ENCODE measurements at places on chromosomes 16 and 17.

DNA sequence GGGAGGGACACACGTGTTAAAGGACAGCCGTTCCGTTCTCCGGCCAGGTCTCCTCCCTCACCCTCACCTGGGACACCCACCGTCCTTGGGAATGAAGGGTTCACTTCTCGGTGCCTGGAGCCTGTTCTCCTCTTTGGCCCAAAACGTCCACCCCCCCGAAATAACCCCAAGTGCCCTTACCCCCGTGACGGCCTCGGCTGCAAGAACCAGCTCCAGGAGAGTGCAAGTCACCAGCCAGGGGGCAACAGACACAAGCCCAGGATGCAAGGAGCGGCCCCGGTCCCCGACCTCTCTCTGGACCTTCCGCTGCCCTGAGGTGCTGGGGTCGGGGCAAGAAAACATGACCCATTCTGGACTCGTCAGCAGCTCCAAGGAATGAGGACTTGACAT, 20.0 kb upstream of the UBE2I start:
- DNase-seq: no peak

DNA sequence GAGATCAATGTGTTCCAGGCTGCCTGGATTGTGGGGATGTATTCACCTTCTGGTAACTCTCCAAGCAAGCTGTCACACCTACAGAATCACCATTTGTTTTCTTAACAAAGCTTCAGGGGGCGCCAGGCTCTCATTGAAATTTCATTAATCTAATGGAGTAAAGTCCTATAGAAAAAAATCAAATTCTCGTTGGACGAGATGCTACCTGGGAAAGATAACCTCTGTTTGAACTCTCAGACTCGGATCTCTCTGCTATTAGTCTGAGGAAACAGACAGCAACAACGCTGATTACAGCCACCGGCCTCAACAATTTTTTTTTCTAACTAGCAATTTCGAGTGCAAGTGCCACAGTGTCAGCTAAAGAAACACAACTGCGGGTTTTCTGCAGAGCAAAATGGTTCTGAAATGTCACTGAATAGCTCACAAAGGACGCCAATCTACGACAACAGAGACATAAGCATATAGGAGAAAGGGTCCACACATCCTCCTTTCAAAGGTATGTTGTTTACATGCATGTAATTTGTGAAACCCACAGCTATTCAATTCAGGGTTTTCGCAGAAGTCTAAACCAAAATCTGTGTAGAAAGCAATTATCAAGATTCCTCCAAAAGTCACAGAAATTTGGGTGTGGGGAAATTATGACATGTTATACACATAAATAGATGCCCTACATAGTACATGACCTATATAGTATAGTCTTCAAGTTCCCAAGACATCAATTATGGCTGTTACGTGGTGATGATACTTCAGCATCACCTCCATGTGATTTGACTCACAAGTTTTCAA, 135.8 kb downstream of the SKAP1 start:
- no peak for DNase-seq

DNA sequence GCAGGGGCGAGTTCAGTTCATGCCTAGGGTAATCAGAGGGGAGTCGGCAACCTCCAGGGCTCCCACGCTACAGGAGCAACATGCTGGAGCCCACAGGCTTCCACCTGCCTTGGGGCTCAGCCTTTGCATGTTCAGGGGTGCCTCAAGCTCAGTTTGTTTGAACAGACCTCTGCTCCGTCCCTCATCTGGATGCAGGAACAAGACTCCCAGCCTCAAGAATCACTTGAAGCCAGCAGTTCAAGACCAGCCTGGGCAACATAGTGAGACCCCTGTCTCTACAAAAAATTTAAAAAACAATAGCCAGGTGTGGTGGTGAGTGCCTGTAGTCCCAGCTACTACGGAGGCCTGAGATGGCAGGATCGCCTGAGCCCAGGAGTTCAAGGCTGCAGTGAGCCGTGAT, 4.9 kb upstream of the HSD11B2 start:
- DNase-seq: no peak

DNA sequence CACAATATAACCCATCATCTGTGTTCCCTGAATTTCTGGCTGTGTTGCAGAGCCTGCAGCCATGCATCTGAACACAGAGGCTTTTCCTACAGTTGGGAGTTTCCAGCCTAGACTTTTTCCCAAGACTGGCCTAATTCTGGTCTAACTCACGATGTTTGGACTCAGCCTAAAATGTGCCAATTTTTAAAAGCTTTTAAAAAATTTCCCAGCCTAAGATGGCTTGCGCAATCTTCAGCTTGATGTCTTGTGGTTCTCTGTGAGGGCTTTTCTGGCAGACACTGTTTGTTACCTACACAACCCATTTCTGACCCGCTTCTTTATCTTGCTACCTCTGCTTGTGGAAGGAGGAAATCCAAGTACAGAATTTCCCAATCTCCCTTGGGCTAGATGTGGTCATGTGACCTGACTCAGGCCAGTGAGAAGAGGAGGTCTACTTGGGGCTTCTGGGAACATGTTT, 72.7 kb upstream of the GAS7 start:
- DNase-seq: no peak

GRCh38 chr16:58026705-58027160, 1.2 kb downstream of the MMP15 start:
- DNase-seq: no peak

DNA sequence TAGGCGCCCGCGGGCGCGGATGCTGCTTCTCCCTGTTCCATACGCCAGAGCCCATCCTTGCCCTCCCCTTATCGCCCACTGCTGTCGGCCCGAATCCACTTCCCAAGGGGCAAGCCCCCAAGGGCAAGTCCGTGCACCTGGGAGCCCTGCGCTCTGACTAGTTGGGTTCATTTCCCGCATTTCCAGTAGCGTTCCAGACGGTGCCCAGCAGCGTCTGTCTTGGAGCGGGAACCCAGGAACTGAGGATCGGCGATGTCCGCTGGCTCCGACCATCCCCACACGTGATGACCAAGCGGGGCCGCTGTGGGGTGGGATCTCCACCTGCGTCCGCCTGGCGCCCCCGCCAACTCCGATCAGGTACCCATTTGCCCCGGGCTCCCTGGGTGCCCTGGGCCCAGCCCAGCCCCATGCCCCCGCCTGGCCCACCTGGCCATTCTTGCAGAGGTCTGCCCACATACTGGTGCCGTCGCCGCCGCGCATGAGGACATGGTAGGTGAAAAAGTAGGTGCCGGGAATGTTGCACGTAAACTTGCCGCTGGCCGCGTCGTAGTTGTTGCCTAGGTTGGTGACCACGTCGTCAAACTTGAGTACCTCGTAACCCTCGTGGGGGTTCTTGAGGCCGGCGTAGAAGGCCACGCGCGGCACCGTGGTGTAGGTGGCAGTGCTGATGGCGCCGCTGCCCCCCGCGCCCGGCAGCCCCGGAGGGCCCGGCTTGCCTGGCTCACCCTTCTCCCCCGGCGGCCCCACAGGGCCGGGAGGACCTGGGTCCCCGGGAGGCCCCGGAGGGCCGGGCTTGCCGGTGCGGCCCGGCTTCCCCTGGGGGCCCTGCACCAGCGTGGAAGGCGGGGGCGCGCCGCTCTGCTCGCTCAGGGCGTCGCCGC, 837 bp downstream of the C1QL1 start:
- no peak for DNase-seq

DNA sequence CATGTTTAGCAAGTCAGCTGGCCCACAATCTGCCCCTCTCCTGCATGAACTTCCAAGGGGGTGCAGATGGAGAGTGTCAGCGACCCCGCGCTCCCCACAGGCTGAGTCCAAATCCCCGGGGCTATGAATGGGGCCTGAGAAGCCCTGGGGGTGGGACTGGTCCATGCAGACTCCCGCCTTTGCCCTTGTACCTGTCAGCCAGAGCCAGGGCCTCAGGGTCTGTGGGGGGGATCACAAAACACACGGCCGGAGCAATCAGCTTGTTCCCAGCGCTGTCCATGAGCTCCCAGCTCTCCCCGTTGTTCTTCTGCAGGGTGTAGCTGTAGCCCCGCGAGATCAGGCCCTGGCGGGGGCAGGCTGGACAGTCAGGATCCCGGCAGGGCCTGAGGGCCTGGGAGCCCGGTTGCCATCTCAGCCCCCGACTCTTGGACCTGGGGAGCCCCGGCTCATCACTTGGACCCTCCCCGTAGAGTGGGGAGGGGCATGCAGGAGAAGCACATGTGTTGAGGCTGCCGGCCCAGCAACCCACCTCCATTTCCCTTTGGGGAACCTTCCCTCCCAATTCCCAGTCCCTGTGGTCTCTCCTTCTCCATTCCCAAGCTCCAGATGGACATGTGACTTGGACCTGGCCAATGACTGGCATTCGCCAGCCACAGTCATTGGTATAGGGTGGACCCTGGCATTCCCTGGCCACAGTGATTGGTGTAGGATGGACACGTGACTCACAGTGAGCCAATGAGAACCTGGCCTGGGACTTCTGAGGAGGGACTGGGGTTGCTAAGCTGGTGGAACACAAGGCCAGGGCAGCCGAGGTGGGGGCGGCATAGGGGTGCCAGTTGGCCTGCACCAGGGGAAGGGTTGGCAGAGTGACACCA, 42.4 kb downstream of the PPL start:
- peak; percentile 65 for DNase-seq

DNA sequence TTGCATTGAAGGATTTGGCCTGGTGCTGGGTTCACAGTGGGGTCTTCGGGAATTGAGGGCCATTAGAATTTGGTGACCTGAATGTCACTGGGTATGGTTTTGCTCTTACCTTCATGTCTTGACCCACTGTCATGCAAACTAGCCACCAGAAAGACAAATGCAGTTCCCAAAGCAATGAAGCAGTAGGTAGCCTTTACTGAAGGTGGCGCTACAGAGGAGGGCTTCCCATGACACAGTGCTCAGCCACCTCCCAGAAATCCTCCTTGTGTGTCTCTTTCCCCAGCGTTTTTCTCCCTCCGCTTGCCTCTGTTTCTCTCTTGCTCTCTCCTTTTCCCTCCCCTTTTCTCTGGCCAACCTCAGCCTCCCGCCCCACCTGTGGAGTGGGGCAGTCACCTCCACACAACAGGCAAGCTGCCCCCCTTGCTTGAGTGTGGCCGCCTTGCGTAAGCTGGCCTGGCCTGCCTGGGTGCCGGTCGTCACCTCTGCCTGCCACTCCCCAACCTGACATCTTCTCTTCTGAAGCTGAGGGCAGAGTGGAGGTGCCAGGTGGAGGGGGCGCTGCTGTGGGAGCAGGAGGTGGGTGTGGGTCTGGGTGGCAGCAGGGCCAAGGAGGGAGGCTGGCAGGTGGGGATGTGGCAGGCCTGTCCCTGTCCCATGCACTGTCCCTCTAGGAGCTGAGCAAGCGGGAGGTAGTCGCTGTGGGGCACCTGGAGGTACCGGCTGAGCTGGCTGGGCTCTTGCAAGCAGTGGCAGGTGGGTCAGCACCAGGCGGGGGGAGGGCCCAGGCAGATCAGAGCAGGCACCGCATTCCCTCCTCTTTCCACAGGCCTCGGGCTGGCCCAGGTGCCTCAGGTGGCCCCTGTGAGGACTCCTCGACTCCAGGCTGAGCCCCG, 34.7 kb downstream of the MYO15A start:
- DNase-seq: no peak

DNA sequence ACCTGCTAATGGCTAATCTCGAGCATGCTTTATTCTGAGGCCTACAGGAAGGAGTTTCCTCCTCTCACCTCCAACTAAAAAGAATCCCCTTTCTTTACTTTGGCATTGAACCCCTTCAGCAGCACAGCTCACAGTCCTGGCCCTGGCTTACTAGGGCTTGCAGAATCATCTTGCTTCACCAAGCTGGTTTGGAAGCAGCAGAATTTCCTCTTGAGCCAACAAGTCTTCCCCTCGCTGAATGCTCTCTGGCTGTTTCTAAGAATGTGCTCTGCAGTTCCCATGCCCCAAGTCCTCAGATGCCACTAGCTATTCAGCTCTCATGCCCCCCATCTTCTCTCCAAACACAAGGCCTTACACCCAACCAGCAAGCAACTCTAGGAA, 271.2 kb downstream of the NTN1 start:
- no peak for DNase-seq

DNA sequence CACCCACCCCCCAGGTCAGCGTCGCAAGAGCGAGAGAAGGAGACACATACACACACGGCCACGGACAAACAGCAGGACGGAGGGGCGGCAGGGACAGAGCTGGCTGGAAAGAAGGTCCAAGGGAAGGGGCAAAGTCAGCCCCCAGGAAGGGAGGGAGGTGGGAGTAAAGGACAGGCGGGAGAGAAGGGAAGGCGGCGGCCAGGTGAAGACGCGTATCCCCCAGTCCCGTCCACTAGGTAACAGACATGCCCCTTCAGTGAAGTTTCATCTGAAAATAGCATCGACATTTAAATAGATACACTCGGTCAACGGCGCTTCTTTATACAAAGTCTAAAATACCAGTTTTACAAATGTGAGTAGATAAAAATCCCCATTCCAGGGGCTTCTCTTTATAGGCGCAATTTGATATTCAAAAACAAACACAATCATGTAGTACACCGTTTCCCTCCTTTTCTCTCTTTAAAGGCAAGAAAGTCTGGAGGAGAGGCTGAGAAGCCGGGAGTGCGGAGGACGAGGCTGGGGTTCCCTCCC, 4.5 kb downstream of the CBX8 start:
- no peak for DNase-seq

DNA sequence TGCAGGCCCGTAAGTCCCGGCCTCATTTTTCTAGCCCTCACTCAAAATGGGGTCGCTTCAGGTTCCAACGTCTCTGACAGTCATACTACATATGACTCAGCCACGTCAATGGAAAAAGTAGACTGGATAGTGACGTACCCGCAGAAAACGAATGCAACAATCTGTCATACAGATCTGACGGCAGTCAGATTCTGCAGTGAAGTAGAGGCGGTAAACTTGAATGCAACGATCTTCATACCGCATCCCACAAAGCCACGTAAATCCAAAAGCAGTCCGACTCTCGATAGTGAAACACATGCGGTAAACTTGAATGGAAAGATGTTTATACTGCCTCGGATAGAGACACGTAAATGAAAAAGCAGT, 38.4 kb upstream of the ARL4D start:
- no peak for DNase-seq

DNA sequence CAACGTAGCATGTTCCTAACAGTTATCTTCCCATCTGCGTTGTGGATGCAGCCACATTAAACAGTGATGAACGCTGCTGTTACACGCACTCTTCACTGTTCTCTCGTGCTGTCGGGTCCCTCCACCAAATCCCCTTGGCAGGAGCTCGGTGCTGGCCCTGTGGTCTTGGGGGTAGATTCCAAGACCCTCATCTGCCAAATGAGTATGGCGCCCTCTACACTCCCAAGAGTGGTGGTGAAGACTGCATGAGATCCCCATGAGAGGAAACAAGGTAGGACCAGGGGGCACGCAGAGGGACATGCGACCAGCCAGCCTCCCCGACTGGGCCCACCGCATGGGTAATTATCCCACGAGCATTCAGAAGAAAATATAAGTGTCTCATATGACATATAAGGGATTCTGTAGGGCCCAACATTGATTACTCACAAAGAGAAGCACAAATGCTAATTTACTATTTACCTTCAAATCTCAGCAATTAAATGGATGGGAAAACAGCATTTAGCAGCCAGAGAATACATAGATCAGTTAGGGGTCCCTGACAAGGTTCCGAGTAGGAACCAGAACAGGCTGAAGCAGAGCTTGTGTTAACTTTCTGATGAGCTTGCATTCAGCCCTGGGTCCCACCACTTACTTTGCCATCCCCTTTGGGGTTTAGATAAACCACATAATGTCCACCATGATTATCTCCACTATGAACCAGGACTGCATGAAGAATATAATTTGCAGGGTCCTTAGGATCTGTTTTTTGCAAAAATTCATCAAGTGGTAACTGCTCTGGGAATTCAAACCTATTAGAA, 23.8 kb downstream of the LITAFD start:
- no peak for DNase-seq

Measured in Right ventricle myocardium inferior (tissue), 1 donor.